ENCODE measurements at places on chromosomes 4 and X.

DNA sequence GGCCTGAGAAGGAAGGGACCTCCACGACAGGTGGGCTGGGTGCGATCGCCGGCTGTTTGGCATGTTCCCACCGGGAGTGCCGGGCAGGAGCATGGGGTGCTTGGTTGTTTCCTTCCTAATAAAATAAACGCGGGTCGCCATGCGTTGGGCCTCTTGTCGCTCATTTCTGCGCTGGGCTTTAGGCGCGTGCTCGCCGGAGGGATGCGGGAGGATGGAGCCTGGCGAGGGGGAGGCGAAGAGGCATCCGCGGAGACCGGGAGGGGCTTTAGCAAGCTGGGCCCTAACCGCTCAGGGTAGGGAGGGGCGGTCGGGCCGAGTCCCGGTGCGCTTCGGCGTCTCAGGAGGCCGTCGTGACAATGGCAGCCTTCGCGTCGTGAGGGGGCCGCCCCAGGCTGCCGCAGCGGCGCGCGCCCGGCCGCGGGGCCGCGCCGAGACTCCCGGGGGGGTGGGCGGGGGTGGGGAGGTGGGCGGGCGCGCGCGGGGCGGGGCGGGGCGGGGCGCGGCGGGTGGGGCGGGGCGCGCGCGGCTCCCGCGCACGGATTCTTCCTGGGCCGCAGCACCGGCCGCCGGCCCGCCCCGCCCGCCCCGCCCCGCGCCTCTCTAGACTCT lies 476 bp upstream of the GDI1 start:
- DNase-seq, result no peak

- no peak for DNase-seq
Observed at GRCh38 chr4:47084111-47084510, 52.7 kb downstream of the GABRB1 start.

DNA sequence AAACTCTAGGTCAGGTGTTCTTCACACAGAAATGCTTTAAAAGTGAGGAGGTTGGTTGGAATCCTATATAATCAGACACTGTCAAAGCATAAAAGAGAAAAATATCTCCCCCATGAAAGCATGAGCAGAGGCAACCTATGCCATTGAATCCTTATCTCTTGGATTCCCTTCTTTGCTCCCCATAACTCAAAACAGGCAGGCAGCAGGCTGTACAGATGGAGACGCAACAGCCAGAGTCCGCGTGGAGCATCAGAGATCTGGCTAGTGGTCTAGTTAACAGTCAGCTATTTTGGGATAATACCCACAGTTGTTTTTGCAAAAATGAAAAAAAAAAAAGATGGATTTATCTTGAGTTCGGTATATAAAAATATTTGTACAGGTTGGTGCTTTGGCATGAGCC lies 490.0 kb upstream of the TENM3 start:
- no peak for DNase-seq

DNA sequence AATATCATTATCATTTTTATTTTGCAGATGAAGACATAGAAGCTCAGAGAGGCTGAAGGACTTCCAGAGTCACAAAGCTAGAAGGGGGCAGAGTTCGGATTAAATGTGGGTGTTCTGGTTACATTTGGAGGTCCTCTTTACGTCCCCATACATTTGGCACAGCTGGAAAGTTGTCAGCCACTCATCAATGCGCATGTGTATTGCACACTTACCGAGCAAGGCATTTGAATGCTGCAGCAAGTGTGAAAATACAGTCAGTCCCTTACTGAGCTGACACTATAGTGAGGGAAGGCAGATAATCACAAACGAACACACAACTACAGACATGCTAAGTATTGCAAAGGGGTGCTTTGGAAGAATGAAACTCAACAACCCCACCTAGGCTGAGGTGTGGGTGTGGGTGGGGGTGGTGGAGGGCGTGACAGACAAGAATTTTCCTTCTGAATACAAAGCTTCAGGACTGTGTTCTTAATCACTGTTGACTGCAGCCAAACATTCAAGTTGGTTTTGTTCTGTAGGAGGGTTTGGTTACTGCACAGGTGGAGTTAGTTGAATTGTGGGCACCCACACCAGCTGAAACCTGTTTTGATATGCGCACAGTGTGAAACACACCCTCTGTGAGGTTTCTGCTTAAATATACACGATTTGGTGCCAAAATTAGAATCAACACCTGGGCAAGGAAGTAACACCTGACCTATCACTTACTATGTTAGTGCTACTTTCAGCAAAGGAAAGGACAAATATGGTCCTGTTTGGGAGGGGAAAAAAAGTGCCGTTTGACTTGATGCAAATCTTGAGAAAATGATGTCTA lies 72.4 kb downstream of the COQ2 start:
- DNase-seq, result no peak

DNA sequence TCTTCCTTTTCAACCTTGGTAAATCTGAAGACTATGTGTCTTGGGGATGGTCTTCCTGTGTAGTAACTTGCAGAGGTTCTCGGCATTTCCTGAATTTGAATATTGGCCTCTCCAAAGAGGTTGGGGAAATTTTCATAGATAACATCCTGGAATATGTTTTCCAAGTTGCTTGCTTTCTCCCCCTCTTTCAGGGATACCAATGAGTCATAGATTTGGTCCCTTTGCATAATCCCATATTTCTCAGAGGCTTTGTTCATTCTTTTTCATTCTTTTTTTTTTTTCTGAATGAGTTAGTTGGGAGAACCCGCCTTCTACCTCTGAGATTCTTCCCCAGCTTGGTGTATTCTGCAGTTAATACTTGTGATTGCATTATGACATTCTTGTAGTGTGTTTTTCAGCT lies 549.2 kb upstream of the AMOT start:
- no peak for DNase-seq

DNA sequence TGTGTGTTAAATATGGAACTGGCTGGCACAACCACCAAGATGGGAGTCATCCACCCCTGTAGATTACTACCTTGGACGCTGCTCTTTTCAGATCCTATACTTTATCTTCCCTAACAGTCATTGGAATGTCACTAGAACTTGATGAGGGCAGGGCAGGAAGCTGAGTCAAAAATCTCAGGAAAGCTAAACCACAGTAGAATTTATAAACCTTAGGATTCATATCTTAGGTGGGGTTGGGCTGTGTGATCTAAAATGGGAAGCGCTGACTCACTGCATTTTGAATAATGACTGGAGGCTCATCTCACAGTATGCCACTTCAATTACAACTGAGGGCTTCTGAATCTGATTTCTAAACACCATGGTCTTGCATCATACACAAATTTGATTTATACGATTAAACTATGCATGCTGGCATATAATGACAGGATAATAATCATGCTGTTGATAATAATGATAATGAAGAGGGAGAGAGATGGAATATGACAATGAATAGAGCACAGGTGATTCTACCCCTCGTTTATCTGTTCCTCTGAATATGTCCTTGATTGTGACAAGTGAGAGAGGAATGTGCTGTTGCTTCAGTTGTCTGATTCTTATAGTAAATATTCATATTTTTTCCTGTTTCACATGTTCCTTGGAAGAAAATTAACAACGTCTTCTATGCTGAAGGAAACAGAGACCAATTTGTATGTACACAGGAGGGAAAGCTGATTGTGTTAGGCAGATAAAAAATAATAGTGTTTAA lies 270.3 kb upstream of the HS3ST1 start:
- peak; percentile 65 for DNase-seq

GRCh38 chr4:56843421-56843899 lies 22.0 kb upstream of the SPINK2 start:
- DNase-seq, result no peak

GRCh38 chr4:126046081-126046614 lies 731.4 kb downstream of the FAT4 start:
- peak; percentile 1 for DNase-seq

- DNase-seq, result peak; percentile 75
Observed at GRCh38 chr4:18020671-18021469, 685 bp downstream of the LCORL start.

GRCh38 chrX:18047491-18047890 lies 173.2 kb downstream of the BEND2 start:
- no peak for DNase-seq

GRCh38 chrX:123731258-123731986 lies 1.4 kb downstream of the THOC2 start:
- DNase-seq, result peak; percentile 24

DNA sequence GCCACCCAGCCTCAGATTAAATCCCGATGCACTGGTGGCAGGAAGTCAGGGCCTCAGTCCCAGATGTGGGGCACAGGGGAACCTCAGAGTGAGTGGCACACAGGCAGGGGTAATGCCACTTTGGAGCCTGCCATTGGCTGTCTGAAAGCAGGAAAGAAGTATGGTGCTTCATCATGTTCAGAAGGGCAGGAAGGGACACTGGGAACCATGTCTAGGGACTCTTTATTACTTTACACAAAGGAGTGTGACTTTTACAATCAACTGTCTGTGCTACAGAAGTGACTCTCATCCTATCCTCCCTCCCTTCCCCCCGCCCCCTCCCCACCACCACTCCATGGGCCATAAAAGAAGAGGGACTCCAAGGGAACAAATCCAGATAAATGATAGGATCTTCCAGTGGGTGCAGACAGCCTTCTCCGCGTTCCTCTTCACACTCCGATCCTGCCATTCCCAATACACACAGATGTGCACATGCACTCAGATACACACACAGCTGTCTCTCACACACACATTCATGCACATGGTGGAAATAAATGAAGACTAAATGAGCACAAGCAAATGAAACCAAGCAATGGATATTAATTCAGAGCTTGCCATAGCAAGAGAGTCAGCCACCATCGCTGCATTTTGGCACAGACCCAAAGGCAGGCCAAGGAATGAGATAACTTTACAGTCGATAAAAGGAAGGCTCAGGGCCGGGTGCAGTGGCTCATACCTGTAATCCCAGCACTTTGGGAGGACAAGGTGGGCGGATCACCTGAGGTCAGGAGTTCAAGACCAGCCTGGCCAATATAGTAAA lies 2.5 kb upstream of the TMEM154 start:
- no peak for DNase-seq

DNA sequence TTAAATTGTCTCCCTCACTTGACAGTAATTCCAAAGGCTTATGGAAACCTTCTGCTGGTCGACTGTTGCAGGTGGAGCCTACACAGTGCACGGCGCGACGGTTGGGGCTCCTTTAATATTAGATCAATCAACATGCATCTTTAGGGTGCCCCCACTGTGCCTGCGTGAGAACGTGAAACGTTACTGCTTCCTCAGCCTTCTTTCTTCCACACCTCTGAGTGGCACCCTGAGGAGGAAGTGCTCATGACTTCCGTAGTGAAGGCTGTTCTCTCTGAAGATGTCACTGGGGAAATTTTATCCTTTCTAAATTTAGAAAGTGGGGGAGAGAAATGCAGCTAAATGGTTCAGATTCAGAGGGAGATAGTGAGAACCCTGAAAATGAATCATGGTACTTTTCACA lies 184.0 kb upstream of the ZFP42 start:
- DNase-seq, result no peak

DNA sequence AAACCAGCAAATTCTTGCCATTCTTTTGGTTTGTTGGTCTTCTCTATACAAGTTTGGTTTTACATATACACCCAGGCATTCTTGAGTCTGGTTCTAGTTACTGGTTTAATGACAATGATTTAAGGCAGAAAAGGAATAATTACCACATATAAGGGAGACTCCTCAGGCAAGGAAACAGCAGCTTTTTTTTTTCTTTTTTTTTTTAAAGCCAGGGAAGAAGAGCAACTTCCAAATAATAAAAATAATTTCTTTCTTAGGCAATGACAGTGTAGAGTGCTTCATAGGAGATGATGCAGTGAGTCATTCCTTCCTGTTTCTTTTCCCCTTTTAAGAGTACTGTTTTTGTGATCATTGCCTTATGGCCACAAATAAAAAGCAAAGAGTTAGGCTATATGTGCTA lies 289.7 kb downstream of the DKK2 start:
- DNase-seq, result no peak

DNA sequence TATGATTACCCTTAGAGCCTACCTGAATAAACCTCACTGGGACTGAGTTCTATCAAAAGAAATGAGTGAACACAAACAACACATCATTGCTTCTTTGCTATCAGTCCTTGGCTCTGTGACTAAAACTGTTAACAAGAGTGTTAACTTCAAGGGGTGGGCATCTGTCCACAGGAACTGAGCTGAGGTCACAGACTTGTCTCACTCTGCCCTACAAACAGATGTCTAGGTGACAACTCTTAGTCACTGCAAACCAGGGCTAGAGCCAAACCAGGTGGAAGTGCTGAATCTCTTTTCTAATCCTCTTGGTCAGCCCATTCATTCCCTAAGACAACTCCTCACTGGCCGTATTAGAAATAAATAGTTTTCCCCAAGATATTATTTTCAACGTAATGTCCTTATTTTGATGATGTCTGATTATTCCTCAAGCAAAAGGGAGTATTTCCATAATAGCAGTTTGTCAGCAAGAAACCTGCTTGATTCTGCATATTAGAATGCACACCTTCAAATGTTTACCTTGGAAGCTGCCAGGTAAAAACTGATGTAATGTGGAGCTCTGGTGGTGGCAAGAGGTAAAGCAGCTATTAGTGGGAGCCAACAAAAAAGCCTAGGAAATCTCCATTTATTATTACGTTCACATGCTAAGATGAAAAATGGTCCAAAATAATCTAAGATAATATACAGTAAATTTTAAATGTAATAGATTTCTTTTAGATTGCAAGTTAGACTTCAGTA lies 4.0 kb downstream of the COL25A1 start:
- DNase-seq, result no peak

Measured in MG63 (cell line).